ENCODE measurements at places on chromosomes 2 and 18.

- no peak for DNase-seq
These were observed 21.1 kb downstream of the AGPS start for GRCh38 chr2:177413703-177414102.

DNA sequence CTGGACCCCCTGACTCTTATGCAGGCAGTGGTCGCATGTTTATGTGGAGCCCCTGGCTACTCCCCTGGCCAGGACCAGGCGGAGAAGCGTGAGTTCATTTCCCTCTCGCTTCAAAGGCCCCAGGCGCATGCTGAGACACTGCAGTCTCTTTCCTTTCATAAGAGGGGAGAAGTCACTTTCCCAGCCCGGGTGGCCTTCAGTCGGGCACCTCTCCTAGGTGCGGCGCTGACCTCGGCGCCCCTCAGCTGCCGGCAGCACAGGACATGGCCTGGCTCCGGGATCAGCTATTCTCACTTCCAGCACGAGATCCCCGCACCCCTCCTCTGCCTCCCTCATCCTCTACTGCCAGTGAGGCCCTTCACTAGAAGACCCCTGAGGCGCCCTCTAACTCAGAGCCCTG, 184.7 kb upstream of the PXDN start:
- DNase-seq: no peak

DNA sequence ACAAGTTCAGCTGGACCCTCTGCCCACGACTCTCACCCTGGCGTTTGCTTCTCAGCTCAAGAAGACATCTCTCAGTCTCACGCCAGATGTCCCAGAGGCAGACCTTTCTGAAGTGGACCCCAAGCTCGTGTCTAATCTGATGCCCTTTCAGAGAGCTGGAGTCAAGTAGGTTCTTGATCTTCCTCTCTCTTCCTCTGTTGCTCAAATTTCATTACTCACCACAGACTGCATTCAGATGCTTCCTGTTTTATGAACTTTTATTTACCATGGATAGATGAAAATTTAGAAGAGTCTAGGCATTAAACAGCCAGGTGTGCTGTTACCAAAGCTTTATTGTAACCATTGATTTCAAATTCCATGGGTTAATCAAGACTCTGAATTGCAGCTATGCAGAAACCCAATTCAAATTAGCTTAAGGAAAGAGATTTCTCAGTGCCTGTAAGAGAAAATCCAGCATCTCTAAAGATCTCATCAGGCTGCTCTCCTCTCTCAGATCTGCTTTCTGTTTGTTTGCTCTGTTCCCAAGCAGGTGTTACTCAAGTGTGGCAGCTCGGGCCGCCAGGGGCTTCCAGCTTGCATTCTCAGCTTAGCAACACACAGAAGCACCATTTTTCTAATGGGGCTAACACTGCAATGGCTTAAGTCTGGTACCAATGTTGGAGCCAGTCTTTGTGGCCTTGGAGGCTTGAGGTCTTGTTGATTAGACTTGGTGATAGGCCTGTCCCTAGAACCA, 16.5 kb downstream of the SMARCAL1 start:
- DNase-seq: no peak

DNA sequence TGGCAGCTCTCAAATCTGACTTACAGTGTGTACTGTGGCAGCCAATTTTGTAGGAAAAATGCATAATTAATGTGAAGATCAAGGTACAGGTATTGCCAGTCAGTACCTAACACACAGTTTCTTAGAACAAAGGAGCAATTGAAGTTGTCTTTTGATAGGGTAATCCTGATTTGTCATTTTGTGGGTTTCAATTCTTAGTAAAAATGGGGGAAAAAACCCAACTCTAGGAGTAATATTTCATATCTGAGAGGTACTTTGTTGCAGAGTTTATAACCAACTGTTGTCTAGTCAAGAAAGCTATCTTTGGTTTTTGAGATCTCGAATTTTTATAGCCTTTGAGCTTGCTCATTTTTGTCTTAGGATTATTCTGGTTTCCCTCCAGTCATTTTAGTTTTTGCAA, 16.1 kb downstream of the SPATS2L start:
- DNase-seq: no peak

DNA sequence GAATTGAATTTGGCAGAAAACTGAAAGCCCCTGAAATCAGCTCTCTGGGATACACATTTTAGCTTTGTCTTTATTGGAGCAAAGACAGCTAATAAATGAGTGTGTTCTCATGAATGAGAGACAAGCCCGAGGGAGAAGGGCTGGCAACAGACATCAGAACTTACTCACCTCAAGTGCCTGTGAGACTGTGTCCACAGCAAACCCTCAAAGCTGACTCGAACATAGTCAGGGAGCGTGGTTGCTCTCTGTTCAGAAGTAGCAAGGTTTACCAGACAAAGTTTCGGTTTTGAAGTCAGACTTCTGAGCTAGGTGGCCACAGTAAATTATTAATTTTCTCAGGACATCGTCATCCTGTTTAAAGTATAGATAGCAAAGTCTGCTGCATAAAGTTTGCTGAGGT, 207.9 kb downstream of the CMPK2 start:
- DNase-seq: no peak

DNA sequence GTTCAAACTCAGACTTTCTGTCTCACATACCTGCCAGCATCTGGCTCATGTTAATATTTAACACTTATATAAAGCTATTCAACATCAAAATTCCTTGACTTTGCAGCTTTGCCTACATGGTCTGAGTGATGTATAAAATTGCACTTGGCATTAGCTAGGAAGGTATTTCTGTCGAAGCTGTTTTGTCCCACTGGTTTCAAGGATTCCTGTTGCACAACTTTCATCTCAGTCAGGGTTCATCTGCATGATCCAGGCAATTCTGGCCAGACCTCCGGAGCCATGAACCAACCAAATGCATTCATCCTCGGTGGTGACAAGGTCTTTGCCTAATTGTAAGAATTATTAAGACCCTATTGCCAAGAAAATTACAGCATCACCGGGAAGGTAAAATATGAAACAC, 185.4 kb downstream of the ZEB2 start:
- DNase-seq: no peak

DNA sequence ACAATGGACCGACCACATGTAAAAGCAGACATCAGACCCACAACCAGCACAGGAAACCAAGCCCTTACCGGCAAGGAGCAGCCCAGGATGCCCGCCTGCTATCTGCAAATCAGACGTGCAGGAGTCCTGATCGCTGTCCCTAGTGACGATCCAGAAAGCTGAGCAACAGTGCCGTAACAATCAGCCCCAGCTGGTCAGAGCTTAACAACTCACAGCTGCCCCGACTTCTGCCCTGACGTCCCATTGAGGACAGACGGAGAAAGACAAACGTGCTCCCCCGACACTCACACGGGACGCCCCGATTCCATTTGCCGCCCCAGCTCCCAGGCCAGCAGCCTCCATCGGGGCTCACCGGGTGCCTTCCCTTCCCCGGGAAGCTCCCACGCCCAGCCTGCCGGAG, 39.8 kb upstream of the PXDN start:
- no peak for DNase-seq

DNA sequence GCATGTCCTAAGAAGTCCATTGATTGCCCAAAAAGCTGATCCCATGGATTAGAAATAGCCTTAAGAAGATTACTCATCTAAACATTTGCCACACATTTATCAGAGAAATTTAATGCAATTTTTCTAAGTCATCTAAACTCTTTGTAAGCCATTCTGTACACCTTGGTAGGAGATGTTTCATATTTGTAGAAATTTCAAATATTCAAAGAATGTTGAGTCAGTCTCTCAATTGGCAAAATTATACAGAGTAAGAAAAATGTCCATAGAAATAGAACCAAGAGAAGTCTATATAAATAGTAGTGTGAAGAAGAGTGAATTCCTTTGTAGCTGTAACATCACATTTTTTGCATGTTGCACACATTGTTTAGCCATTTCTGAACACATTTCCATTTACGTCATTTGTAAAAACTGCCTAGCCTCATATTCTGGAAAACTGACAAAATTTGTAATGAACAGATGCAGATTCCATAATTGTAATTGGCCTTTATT, 128.6 kb downstream of the MSTN start:
- DNase-seq: no peak

- DNase-seq: peak; percentile 6
These were observed 525.6 kb downstream of the MBD2 start for GRCh38 chr18:53698907-53699306.

- DNase-seq: no peak
These were observed 289.1 kb downstream of the GULP1 start for GRCh38 chr2:188580738-188581137.

- no peak for DNase-seq
These were observed 30.1 kb downstream of the CCDC74A start for GRCh38 chr2:131557558-131558321.

- DNase-seq: no peak
These were observed 461.3 kb upstream of the DCC start for GRCh38 chr18:51878724-51879123.

- no peak for DNase-seq
These were observed 83.3 kb downstream of the RND3 start for GRCh38 chr2:150404147-150404546.

DNA sequence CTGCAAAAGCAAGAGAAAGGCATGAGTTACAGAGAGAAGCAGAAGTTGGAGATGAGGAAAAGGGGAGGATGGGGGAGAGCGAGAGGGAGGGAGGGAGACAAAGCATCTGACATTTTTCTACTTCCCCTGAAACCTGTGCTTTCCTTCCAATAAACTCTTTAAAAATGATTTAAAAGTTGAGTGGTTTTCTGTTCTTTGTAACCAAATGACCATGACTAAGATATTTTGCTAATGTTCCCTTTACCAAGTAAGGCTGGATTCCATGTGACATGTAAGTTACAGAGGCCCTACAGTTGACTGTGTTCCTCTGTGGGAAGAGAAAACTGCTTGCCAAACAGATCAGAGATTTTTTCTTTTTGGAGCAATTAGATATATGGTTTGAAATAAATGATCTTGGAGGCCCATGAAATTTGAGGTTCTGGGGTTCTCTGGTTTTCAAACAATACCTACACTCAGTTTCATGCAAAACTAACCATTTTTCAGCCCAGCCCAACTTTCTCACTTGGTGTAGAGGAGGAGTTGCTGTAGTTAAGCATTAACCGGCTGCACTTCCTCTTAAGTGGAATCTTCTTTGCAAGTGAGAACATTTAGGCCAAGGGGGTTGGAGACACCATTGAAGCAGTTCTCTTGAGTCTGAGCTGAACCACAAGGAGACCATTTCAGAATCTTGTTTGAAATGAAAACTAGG, 34.5 kb downstream of the INSIG2 start:
- no peak for DNase-seq

- no peak for DNase-seq
These were observed 49.1 kb downstream of the CDKL4 start for GRCh38 chr2:39194686-39195085.

DNA sequence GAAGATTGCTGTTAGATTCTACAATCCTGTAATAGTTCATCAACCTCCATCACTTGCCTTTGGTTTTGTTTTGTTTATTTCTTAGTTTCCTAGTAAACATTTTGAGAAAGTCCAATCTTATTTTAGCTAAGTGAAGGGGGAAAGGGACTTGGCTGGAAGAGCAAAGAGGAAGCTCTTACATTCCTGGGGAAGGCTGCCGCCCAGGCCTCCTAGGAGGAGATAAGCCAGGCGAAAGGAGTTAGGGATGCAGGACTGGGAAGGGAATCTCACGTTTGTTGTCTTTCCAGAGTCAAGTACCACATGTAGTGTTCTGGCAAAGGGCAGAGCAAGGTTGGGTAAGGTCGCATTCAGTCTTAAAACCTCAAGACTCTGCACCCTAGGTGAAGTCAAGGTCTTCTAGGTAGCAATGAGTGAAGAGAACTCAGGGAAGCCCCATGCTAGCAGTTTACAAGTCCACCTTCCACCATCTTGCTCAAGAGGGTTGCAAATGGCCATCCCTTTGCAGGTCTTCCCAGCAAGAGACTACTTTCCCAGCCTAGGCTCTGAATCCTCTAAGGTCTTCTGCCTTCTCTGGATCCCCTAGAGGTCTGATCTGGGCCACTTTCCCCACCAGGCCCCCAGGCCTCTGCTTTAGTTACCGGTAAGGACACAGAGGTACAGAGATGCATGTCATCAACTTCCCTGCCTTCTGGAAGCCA, 320.7 kb downstream of the CYP26B1 start:
- DNase-seq: no peak

- no peak for DNase-seq
These were observed 72.2 kb downstream of the ADAM23 start for GRCh38 chr2:206515580-206515979.

GRCh38 chr2:67752969-67753368, 309.8 kb downstream of the C1D start:
- DNase-seq: no peak

DNA sequence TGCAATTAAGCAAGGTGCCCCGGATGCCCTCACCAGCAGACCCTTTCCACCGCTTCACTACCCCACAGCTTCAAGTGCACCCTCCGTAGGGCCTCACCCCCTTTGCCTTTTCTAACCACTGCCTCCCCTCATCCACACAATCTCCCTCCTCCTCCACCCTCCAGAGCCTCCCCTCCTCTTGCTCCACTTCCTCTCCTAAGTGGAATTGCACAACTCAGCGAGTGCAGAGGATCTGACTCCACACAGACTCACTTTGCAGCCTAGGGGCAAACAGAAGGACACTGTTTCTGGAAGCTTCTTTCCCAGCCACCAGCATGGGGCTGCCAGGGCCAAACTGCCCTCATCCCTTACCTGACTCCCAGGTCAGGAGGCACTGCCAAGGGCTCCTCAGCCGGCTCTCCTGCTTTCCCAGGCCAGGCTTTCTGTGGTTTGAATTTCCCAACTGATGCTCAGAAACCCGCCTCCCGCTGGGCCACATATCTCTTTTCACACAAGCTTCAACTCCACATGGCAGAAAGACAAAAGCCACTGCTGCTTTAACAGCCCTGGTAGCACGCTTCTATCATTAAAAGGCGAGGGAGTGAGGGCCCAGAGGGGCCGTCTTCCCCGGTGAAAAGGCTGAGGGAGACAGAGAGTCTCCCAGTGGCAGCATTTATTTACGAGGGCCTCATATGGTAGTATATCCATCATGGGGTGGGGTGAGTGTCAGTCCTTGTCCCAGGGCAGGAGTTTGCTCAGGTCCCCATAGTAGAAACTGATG, 74.7 kb upstream of the MGAT4A start:
- no peak for DNase-seq

DNA sequence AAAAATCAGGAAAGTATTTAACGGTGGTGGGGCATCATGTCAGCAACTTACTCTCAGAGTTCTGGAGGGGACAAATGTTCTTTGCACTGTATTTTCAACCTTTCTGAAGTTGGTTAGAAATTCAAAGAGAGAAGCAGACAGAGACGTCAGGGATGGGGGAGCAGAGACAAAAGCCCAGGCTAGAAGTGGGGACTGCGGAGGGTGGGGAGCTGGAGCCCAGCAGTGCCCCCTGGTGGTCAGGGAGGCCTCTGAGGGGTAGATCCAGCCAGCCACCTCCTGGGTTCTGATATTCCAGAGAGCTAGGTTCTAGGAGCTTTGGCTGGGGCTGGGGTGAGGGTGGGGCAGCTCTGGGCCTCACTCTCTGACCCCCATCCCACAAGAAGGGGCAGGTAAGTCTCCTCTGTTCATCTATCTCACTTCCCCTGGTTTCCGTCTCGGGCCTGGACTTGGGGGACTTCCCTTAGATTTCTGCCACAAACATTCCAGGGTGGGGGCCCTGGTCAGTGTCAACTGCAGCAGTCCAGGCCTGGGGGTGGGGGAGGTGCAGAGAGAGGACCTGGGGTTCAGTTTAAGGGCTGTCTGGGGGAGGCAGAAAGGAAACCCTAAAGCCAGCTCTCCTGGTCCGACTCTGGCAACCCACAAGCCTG, 8.9 kb downstream of the TNS1 start:
- DNase-seq: peak; percentile 77

Data from HEK293T (cell line).